Right ventricle myocardium superior (tissue), 1 donor: ENCODE measurements at places on chromosomes 3 and 15. TPM values are rescaled to one million over a fixed set of nuclear protein-coding genes. Genes with fewer than 3 reads are reported as not detected.

The SNX22 gene
- total RNA-seq, result 4.2 TPM

The KCTD6 gene
- total RNA-seq, result 6.9 TPM

The FETUB gene
- not detected for total RNA-seq

The CYP1A2 gene
- total RNA-seq, result not detected

The SERPINI2 gene
- 0.40 TPM for total RNA-seq

The RAB6B gene
- total RNA-seq, result 48.5 TPM

The ICE2 gene
- total RNA-seq, result 24.6 TPM

The PLSCR2 gene
- not detected for total RNA-seq

The LSMEM2 gene
- 29.6 TPM for total RNA-seq

The HYAL1 gene
- total RNA-seq, result 66.5 TPM

The ZMYND10 gene
- not detected for total RNA-seq

The GNAT1 gene
- total RNA-seq, result not detected

The EFHB gene
- total RNA-seq, result not detected

The CPN2 gene
- 2.4 TPM for total RNA-seq

The SLC2A2 gene
- not detected for total RNA-seq

The FGD5 gene
- total RNA-seq, result 15.2 TPM

The SNTN gene
- total RNA-seq, result not detected

The ZIC1 gene
- total RNA-seq, result not detected

The HRG gene
- total RNA-seq, result not detected

The OSTN gene
- total RNA-seq, result not detected

The PLA2G4E gene
- total RNA-seq, result not detected

The SLC27A2 gene
- 0.24 TPM for total RNA-seq

The DLL4 gene
- total RNA-seq, result 10.7 TPM

The NPAP1 gene
- total RNA-seq, result not detected

The C3orf20 gene
- not detected for total RNA-seq

The ITPKA gene
- 2.6 TPM for total RNA-seq

The SERINC4 gene
- total RNA-seq, result 0.19 TPM

The TEX9 gene
- 0.32 TPM for total RNA-seq

The OR5K2 gene
- not detected for total RNA-seq

The THAP10 gene
- total RNA-seq, result 3.9 TPM

The MUSTN1 gene
- total RNA-seq, result 17.8 TPM

The NDN gene
- total RNA-seq, result 37.7 TPM

The KBTBD13 gene
- 9.4 TPM for total RNA-seq

The PARP15 gene
- total RNA-seq, result 0.40 TPM

The PLA2G4D gene
- total RNA-seq, result not detected

The EXD1 gene
- not detected for total RNA-seq

The TFG gene
- 97.7 TPM for total RNA-seq

The MRAS gene
- total RNA-seq, result 368 TPM

The SLITRK3 gene
- total RNA-seq, result not detected

The GOLGB1 gene
- total RNA-seq, result 43.2 TPM

The ADAMTSL3 gene
- total RNA-seq, result 10.5 TPM

The CADPS gene
- total RNA-seq, result 11.3 TPM

The ANKRD63 gene
- total RNA-seq, result 0.65 TPM

The SCAANT1 gene
- not detected for total RNA-seq

The PPCDC gene
- 5.5 TPM for total RNA-seq
